CD8-positive, alpha-beta T cell (primary cell): ENCODE measurements at places on chromosomes 4 and X.
A peak's percentile ranks its signal among the peaks of the same experiment; 100 is the strongest.

DNA sequence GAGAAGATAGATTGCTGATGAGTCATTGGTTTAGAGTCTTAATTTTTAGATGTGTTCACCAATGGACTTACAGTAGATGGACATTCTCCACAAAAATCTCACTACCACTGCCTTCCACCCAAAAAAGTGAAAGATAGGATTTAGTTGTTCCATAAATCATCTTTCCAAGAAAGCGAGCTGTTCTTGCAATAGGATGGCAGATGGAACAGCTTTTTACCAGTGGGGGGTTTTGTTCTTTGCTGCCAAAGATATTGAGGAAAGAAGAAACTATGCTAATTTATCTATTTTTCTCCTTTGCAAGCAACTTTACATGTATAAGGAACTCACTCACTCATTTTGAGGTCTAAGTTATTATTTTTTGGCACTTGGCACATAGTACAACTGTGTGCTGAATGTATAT lies 109.5 kb downstream of the ADGRL3 start:
- no peak for DNase-seq

DNA sequence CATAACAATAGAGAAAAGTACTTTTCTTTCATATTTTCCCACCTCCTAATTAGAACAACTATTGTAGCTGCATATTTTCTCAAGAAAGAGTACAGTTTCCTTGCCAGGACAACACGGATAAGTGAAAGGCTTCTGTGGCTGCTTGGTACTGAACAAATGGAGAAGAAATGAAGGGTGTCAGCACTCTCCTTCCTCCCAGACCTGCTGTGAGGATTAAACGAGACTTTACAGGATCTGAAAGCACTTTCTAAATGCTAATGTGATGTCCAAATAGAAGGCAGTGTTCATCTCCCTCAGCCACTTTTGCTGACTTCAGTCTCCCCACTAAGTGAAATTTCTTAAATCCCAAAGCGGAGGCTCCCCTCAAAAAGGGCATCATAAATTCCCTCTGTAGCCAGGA lies 13.9 kb downstream of the NIPAL1 start:
- DNase-seq: no peak

GRCh38 chr4:9762823-9763475 lies 18.5 kb upstream of the DRD5 start:
- DNase-seq: peak; percentile 12

DNA sequence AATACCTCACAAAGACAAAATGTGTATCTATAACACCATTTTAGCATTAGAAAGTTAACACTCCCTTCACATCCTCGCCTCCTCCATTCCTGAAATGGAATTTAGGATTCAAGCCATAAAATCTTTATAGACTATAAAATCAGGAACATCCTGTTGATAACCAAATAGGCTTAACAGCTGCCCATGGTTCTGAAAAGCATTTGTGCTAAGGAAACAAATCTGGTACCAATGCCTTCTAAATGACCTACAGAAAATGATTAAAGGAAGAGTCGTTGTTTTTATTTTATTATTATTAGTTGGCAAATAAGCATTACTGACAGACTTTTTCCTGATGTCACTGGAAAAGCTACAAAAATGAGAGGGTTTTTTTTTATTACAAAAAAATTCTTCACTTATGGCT lies 79.8 kb downstream of the PAPSS1 start:
- no peak for DNase-seq

DNA sequence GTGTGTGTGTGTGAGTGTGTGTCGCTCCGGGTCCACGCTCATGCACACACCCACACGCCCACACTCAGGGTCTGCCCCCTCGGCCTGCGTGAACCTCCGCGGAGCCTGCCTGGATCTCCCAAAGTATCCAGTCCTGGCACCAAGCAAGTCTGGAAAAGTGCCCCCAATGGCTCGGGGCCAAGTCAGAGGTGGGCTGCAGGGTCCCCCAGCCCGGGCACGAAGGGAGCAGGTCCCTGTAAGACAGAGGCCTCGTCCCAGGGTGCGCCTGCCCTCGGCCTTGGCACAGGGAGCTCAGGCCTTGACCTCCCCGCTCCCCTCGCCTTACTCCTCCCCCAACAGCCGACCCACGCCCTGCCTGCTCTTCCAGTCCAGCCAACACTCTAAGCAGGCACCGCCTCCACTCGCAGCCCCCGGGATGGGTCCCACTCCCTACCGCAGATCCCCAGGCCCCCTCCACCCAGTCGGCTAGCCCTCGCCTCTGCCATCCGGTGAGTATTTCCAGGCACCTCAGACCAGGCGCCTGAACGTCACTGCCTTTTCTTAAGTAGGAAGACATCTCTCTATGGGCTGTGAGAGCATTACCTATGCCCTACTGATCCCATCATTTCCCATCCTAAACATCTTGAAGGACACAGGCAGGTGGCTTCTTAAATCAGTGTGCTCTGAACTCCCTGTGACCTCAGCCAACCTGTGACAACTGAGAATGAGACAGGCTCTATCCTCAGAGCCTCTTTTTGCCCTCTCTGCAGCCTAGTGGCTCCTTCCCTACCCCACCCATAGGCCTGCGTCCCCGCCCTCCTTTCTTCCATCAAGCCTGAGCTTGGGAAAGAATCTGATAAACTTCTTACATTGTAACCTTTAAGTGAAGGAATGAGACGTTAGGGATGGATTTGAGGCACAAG lies 704 bp downstream of the FAM114A1 start:
- DNase-seq: no peak

DNA sequence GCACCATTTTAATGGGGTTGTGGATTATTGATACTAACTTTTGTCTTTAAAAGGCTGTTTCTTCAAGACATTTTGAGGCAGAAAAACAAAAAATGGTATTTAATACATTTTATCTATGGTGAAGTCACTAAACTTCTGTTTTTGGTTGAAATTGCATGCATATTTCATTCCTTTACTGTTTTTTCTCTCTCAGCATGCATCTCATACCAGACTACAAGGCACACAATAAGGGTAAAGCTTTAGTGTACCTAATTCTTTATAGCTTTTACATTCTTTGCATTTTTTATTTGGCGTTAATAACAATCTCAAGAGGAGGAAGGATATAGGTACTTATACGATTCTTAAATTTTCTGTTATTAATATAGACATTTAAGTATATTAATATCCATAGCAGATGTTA lies 151.0 kb upstream of the DKK2 start:
- no peak for DNase-seq

- no peak for DNase-seq
Observed at GRCh38 chrX:130094696-130095095, 15.6 kb downstream of the ELF4 start.

GRCh38 chrX:74923942-74924448 lies 1.3 kb downstream of the NEXMIF start:
- DNase-seq: peak; percentile 26

DNA sequence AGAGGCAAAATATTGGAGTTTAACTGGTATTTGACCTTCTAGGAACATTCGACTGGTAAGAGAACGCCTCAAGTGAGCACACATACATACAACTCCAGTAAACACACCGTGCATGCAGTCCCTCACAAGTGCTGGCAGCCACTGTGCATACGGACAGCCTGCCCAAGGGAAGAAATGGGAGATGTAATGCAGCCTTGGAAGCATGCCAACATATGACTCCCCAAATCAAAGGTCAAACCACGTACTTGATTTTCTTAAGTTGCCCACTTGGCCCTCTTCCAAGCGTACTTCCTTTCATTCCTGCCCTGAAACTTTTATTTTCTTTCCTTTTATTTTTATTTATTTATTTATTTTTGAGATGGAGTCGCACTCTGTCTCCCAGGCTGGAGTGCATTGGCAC lies 206.6 kb downstream of the SPRY1 start:
- DNase-seq: no peak

- DNase-seq: no peak
Observed at GRCh38 chr4:94649381-94650133, 108.2 kb upstream of the BMPR1B start.

- DNase-seq: no peak
Observed at GRCh38 chr4:82049294-82049693, 324.5 kb downstream of the HNRNPD start.

DNA sequence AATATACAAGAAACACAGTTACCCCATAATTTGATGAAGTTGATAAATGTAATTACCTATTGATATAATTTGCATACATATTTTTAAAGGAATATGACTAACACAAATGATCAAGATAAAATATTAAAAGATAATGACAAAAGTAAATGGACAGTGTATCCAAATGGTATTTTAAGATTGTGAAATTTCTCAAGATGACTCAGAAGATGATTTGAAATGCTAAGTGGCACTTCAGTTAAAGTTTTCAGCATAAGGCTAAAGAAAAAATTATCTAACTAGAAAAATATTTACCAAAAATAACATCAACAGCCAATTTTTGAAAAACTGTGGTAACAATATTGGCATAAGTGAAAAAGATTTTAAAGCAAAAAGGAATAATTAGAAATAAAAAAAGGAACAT lies 248.4 kb upstream of the NDST4 start:
- no peak for DNase-seq

- no peak for DNase-seq
Observed at GRCh38 chr4:48252313-48252712, 17.3 kb downstream of the TEC start.

DNA sequence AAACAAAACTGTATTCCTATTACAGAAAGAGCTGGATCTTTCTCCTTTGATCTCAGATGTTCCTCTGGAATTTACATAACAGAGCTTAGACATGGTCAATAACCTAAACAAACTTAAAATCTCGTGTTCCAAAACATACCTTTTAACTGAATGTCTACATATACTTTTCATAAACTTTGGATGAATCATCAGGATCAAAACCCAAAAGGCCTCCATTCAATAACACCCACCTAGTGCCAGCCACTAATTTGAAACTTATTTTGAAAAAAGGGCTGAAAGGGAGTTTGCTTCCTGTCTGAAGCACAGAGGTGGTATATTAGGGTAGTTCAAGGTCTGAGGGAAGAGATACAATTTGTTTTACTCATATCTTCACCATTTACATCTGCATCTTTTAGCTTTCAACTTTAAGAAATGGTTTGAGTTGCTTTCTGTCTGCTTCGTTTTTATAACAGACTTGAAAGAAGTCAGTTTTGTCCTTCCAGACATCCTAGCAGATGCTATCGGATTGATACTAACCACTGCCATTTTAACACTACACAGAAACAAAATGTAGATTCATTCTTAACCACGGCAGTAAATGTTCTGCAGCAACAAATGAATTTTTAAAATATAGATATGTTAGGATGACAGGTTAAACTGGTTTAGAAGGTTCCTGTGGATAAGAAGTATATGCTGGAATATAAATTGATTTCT lies 242.8 kb upstream of the DKK2 start:
- DNase-seq: no peak

- no peak for DNase-seq
Observed at GRCh38 chrX:19190902-19191301, 68.6 kb upstream of the ADGRG2 start.

GRCh38 chr4:7189066-7189465 lies 3.3 kb upstream of the SORCS2 start:
- no peak for DNase-seq

- DNase-seq: no peak
Observed at GRCh38 chr4:188714907-188715306, 575.7 kb downstream of the TRIML1 start.

DNA sequence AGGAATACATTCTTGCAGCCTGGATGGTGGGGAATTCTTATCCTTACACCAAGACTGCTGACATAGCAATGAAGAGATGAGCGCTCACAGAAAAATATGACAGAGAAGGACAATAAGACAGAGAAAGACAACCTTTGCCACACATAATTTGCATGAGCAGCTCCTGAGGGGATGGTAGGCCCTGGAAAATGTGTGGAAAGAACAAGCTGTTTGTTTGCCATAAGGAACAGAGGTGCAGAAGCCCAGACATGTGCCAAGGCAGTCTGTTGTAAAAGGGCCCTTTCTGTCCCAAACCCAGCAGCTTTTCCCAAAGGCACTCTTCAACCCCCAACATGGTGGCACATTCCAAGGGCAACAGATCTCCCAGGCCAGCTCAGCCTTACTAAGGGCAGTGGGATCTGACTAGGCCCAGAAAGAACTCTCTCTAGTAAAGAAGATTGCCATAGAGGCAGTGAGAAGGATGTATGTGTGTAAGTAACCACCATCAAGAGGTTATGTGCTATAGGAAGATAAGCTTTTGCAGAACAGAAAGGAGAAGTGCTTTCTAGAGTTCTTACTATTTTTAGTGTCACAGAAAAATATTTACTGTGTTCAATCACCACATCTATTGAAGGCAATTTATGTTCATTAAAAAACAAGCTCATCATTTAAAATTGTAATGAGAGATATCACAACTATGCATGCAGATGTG lies 287.0 kb upstream of the RASGEF1B start:
- DNase-seq: no peak

GRCh38 chr4:15161439-15161838 lies 159.2 kb downstream of the CPEB2 start:
- DNase-seq: no peak

DNA sequence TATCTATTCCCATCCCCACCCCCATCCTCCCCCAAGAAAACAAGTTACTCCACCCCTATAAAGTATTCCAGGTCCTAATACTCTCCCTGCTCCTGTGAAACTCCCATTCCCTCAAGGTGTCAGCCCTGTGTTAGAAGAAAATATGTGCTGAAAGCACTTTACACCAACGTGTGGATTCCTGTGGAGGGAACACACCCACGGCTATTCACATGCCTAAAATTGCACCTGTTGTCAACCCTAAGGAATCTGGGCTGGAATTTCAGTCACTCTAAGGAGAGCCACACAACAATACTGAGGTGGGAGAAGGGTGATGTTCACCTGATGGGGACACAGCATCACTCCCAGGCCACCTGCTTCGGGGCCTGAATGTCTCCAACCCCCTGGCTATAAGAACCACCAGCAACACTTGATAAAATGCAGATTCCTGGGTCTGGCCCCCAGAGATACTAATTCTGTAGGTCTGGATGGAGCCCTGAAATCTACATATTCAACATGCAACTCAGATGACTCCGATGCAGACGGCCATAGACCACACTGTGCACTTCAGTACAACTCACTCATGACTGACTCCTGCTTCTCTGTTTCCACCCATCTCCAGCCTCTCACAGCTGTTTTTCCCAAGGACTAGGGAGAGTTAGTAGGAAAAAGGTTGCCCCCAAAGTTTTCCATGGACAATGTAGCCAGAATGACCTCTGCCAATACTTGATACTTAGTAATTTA lies 15.8 kb downstream of the SCD5 start:
- DNase-seq: no peak

GRCh38 chr4:101649790-101650515 lies 140.6 kb upstream of the BANK1 start:
- no peak for DNase-seq

DNA sequence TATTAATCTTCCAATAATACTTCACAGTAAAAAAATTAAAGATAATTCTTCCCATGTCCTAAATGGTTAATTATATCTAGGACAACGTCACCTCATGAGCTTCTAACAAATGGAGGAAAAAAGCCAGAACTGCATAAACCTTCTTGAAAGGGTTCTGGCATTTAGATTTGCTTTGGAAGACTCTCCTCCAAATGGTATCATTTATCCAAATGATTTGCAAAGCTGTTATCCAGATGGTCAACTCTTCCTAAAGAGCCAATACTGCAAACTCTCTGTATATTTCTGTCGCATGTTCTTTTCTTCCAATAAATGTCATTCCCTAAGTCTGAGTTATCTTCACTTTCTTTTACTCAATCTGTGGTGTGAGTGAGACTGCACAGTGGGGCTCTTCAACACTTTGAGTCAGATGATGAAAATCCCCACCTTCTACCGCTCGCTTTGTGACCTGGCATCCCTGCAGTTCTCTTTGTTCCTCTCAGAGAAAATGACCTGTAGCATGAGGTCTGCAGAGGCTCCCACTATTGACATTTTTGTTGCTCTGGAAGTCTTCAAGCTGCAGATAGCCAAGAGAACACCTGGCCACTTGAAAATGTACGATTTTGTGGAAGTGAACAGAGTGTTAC lies 52.9 kb downstream of the TMEM150C start:
- no peak for DNase-seq

GRCh38 chr4:48954314-48954713 lies 31.8 kb upstream of the CWH43 start:
- no peak for DNase-seq
